MCF 10A (cell line): ENCODE measurements at places on chromosomes 5 and 9.

- DNase-seq, result no peak
Observed at GRCh38 chr5:149212198-149212951, 59.3 kb upstream of the AFAP1L1 start.

- DNase-seq, result no peak
Observed at GRCh38 chr9:68947015-68947414, 66.9 kb downstream of the PRKACG start.

GRCh38 chr9:126389992-126390391 lies 63.4 kb downstream of the MVB12B start:
- no peak for DNase-seq

- no peak for DNase-seq
Observed at GRCh38 chr5:57167201-57167600, 6.7 kb upstream of the GPBP1 start.

GRCh38 chr9:908536-909205 lies 67.2 kb downstream of the DMRT1 start:
- DNase-seq, result no peak

GRCh38 chr9:9389904-9390303 lies 1222.9 kb downstream of the PTPRD start:
- DNase-seq, result no peak

- peak; percentile 78 for DNase-seq
Observed at GRCh38 chr9:108468364-108468763, 387.4 kb downstream of the ACTL7B start.

DNA sequence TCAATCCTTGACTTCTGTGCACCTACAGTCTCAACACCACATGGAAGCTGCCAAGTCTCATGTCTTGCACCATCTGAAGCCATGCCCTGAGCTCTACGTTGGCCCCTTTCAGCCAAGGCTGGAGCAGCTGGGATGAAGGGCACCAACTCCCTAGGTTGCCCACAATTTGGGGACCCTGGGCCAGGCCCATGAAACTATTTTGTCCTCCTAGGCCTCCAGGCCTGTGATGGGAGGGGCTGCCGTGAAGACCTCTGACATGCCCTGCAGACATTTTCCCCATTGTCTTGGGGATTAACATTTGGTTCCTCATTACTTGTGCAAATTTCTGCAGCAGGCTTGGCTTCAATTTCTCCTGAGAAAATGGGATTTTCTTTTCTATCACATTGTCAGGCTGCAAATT lies 285.1 kb downstream of the DTWD2 start:
- no peak for DNase-seq

- no peak for DNase-seq
Observed at GRCh38 chr9:97321691-97322090, 14.2 kb downstream of the CCDC180 start.

DNA sequence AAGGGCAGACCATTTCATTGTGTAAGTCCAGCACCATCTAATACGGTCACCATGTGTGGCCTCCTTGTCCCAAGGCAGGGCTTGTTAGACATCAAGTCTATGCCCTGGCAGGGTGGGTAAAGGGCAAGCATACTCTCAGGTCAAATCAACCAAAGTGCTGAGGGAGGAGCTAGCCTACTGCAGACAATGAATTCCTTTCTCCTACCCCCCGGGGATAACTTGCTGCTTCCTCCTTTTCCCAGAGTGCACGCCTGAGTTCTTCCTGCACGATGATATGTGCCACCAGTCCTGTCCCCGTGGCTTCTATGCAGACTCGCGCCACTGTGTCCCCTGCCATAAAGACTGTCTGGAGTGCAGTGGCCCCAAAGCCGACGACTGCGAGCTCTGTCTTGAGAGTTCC lies 71.4 kb downstream of the RFK start:
- no peak for DNase-seq

DNA sequence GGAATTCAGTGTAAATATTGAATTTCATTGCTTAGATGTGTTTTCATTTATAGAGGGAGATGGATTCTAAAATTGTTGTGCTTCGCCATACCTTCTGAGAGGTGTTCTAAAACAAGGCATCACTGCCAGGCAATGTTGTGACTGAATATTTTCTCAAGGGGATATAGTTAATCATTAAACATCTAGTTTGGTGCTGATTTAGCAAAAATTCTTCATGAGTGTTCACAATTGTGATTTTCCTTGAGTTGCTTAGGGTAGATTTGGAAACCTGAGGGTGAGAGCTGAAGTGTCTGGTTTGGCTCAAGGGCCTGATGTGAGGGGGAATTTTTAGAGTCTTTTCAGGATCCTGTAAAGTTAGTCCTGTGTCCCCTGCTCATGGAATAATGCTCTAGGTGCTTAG lies 104.5 kb downstream of the MAT2B start:
- no peak for DNase-seq

DNA sequence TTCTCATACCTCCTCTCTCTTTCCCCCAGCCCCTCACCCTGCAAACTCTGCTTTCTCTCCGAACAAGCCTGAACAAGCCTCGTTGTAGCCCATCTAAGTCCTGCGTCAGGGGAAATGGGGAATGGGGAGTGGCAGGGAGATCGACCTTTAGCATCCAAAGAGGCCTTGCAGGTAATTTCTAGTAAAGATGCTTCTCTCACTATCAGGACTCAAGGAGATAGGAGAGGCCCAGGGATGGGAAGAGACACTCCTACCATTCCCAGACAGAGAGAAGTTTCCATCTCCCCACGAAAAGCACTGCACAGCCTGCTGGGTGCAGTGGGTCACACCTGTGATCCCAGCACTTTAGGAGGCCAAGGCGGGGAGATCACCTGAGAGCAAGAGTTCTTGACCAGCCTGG lies 44.4 kb upstream of the CTNNA1 start:
- DNase-seq, result no peak

GRCh38 chr5:14579731-14580397 lies 1.7 kb upstream of the OTULINL start:
- DNase-seq, result no peak

GRCh38 chr5:118883362-118883761 lies 105.0 kb downstream of the DTWD2 start:
- no peak for DNase-seq

DNA sequence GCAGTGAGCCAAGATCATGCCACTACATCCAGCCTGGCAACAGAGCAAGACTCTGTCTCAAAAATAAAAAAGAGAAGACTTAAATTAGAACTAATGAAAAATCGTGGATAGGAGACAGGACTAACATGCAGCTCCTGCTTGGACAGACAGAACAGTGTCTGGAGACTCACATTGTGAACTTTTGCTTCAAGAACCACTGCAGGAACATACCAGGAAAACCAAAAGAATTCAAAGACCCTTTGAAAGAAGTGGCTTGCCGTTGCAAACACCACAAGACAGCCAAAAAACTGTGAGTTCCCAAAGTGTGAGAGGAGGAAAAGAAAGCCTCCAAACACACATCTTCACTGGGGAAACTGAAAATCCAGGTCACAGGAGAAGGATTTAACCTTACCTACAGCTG lies 48.8 kb upstream of the SNAPC3 start:
- DNase-seq, result no peak

- DNase-seq, result no peak
Observed at GRCh38 chr9:133976887-133977286, 15.2 kb downstream of the VAV2 start.

GRCh38 chr5:137890845-137891244 lies 1.6 kb downstream of the PKD2L2 start:
- DNase-seq, result no peak

DNA sequence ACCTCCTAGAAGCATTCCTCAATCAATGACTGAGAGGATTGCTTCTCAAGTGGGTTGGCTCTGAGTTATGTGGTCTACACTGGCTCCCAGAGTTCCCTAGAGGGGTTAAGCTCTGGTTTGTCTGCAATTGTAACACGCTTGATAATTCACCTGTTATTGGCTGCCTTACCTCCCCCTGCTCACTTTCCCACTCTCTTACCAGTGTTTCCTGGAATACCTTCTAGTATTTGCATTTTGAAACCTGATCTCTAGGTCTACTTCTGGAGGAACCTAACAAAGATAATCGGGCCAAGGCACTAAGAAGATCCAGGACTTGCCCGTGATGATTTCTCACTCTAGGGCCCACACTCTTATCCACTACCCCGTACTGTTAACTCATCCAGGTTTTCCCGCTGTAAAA lies 110.1 kb upstream of the MAP3K1 start:
- no peak for DNase-seq

DNA sequence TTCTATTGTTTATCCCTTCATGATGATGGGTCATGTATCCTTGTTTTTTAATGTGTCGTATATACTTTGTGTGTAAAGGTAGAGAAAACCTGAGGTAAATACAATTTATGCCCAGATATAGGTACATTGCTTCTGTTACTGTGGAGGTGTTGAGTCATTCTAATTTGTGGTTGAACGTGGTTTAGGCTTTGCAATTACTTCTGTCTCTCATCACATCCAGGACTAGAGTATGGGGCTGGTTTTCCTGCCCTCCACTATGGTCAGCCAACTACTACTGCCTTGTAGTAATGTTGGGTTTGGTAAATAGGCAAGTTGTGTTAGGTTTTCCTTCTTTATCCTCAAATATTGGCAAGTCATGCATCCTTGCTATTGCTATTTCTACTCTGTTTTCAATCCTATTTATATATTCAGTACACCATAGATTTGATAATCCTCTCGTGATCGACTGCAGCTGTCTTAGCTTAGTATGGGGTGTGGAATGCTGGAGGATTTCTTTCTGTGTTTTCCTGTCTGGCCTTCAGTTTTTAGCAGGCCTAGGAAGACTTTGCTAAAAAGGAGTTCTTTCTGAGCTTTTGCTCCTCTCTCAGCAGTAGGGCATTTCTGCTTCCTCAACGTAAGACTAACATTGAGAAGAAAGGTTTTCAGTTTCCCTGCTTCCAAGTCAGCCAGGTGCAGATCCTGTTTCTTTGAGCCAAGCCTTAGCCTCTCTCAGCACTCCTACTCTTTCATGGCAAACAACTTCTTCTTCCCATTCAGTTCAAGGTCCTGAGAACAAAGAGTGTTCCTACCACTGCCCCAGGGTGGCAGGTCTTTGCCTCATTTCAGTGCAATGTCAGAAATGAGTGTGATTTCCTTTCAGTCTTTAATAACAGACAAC lies 844.4 kb upstream of the CDH18 start:
- DNase-seq, result no peak

DNA sequence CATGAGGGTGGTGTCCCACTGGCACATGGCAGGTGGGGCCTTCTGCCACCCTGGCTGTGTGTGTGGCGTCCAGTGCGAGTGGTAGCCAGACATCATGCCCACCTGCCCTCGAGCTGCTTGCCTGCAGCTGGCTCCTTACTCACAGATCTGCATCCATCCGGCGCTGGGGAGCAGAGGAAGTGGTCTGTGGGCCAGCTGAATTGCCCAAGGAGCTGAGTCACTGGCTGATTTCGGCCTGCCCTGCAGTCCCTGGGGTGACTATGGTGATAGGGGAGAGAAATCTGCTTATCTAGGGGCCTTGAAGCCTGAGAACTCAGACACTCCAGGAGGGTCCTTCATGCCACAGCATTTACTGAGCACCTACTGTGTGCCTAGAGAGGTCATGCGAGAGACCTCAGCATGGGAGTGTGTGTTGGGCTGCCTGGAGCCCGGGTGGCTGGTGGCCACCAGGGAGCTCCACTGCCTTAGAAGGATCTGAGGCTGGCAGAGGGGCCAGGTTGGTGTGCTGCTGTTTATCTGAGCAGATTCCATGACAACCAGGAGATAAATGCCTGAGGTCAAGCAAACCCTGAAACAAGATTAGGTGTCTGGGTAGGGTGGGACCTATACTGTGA lies 57.1 kb downstream of the SLC22A5 start:
- DNase-seq, result peak; percentile 96

DNA sequence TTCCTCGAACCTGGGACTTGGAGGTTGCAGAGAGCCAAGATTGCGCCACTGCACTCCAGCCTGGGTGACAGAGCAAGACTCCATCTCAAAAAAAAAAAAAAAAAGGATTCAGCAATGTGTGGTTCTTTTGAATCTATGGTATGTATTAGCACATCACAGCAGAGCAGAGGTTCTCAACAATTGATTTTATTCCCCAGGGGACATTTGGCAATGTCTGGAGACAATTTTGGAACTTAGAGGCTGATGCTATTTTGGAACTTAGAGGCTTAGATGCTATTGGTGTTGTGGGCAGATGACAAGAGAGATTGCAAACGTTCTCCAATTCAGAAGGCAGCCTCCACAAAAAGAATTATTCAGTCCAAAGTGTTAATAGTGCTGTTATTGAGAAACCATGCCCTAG lies 115.2 kb downstream of the TMC1 start:
- no peak for DNase-seq

DNA sequence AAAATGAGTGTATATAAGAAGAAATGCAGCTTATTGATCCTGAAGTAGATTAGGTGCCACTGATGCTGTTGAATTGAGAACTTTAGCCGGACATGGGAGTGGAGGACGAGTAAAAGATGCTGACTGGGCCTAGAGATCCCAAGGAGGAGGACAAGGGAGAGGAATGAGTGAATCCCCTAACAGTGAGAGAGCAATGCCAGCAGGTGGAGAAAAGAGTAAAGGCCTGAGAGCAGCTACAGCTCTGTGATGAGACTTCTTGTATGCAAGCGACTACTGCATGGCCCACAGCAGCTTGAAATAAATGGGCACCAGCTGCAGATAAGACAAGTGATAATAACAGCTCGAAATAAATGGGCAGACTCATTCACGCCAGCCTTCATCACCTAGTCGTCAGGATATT lies 44.5 kb upstream of the JMY start:
- DNase-seq, result no peak

- DNase-seq, result no peak
Observed at GRCh38 chr5:161865510-161865909, 17.6 kb downstream of the GABRA1 start.

DNA sequence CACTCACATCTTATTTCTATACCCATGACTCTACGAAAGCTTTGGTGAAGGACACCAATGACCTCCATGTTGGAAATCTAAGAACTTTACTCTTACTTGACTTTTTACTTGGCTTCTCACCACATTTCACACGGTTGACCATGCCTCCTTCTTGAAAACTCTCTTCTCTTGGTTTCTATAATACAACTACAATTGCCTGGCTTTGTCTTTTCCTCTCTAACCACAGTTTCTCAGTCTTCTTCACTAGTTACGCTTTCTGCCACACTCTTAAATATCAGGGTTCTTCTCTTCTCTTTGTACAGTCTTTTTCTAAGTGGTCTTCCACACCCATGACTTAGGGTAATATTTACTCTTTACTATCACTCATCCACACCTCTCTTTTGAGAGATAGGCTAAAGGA lies 2079.8 kb upstream of the WWC1 start:
- DNase-seq, result no peak
